Amniotic epithelial cell (primary cell): ENCODE measurements at places on chromosomes 4 and X.

DNA sequence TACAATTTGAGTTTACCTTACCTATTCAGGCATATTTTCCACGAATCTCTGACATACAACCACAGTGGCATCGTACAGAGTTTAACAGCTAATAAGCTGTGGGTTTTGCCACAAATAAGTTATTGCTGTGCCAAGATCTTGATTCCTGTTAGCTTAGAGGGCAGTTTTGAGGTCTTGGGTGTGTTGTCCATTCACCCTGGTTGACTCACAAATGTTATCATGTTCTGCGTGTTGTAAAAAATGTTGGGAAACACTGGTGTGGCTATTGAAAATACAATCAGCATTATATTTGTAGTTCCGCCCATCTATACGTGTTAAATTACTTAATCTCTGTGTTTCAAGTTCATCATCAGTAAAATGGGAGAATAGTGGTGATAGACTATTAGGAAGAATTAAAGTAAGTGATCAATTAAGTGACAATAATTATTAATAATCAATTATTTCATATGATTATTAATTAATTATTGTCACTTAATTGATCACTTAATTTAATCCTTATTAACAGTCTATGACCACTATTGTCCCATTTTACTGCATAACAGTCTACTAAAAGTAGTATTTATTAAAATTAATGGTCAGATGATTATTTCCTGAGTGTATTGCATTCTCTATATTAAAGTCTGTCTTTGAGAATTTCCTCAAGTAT, 96.3 kb downstream of the TMA16 start:
- peak; percentile 68 for DNase-seq

DNA sequence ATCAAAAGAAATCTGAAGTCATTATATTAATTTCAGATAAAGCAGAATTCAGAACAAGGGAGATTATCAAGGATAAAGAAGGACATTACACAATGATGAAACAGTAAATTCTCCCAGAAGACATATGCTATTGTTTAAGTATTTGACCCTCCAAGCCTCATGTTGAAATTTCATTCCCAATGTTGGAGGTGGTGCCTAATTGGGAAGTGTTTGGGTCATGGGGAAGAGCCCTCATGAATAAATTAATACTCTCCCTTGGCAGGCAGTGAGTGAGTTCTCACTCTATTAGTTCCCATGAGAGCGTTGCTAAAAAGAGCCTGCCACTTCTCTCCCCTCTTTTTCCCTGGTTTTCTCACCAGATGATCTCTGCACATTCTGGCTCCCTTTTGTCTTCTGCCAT, 249.9 kb upstream of the GRIA3 start:
- DNase-seq, result no peak

DNA sequence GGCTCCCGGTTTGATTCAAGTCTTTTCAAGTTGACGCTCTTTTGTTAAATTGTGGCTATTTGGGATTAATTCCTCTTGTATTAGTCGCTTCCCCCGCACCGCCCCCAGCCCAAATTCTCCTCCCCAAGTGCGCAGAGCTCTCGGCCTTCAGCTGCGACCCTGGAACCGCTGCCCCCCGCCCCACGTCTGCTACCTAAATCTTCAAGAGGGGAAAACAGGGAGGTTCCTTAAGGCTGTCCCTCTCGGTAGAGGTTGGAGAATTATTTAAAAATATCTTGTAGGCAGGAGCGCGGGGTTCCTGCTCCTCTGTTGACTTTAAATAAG, 860 bp upstream of the RPS6KA3 start:
- DNase-seq, result no peak

DNA sequence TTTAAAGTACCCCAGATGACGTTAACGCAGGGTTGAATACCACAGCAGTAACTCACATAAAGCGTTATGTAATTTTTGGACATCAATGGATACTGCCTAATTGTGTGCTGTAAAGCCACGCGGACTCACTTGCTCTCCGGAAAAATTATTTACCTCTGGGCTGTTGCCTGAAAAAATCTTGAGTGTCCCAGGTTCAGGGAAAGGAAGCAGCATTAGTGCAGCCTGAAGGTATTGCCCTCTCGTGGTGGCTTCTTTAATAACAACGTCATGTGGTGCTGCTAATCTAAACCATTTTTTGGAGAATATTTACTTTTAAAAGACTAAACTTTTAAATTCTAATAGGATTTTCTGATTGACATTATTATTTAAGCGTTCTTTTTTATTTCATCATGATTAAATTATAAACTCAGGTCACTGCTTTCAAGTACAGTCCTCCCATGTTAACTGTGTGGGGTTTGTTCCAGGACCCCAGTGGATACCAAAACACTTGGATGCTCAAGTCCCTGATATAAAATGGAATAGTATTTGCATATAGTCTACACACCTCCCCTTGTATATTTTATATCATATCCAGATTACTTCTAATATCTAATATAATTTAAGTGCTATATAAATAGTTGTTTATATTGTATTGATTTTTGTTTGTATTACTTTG, 384.8 kb downstream of the FAM133A start:
- peak; percentile 65 for DNase-seq

DNA sequence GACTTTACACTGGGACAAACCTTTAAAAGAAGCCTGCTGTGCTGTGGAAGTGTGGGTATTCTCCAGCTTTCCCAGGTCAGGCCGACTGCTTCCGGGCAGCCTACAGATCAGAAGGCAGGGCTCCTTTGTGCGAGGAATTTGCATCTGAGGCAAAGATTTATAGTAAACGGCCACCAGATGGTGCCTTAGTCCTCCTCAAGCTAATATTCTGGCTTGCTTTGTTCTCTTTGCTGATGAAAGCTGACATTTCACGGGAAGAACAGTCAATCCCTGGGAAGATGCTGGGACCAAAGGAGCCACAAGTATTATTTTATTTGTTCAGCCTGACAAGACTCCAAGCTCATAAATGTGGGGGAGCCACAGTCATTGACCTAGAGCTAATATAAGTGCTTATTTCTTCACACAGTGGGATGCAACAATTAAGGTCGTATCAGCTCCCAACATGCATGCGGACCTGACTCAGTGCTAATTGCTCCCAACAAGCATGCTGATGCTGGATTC, 120.7 kb upstream of the TRIM2 start:
- peak; percentile 84 for DNase-seq

GRCh38 chrX:3262901-3263300, 83.6 kb downstream of the MXRA5 start:
- peak; percentile 83 for DNase-seq

GRCh38 chr4:84952776-84953175, 13.7 kb downstream of the WDFY3 start:
- DNase-seq, result no peak

DNA sequence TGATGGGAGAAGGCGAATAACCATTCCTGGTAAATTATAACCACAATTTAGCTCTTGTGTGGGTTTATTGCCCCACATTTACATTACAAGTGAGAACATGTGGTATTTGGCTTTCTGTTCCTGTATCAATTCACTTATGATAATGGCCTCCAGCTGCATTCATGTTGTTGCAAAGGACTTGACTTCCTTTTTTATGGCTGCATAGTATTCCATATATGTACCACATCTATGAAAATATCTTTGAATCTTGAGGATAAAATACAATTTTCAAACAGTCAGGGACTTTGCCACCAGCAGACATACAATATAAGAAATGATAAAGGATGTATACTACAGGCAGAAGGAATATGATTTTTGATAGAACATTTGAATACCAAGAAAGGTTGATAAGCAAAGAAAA, 27.3 kb downstream of the RAP2C start:
- DNase-seq, result no peak

DNA sequence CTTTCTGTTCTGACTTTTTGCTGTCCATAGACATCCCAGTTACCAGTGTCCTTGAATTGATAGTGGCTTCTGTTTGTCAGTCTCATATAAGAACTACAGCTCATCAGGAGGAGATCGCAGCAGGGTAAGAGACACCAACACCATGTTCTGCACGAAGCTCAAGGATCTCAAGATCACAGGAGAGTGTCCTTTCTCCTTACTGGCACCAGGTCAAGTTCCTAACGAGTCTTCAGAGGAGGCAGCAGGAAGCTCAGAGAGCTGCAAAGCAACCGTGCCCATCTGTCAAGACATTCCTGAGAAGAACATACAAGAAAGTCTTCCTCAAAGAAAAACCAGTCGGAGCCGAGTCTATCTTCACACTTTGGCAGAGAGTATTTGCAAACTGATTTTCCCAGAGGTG, 30.1 kb downstream of the GUCY1A1 start:
- no peak for DNase-seq

DNA sequence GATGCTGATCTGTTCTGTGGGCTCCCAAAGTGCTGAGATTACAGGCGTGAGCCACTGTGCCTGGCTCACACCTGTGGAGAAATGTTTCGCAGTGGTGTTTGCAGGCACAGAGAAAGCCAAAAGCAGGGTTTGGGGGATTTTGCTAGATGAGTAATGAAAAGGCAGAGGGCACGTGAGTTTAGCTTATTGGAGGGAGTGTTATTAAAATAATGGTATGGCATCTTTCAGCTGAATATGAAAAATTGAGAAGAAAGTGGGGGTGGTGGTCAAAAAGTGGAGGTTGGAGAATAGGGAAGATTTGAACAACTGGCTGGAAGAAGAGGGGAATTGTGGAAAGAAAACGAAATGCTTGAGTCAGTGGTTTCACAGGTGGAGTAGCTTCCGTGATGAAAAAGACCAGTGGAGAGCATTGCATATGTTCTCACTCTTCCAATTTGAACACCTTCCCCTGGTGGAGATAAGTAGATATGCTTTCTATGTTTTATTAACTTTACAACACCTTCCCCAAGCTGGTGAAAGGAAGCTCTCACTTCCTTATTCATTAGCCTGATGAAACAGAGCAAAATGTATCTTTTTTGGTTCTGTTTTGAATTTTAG, 1.1 kb upstream of the CHST7 start:
- DNase-seq, result no peak

DNA sequence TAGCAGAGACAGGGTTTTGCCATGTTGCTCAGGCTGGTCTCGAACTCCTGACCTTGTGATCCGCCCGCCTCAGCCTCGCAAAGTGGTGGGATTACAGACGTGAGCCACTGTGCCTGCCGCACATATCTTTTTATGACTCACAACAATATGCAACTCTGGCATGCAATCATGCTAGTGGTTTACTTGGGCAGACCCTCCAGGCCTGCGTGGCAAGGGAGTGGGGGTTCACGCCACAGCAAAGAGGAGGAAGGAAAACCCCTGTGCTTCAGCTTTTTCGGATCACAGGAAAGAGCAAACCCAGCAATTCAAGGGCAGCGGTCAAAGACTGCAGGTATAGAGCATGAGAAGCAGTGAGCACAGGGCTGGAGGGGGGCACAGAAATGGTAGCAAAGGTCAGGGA, 48.3 kb upstream of the CD99 start:
- peak; percentile 67 for DNase-seq

- DNase-seq, result peak; percentile 86
These were observed 169.2 kb upstream of the LEF1 start for GRCh38 chr4:108337923-108338322.

GRCh38 chr4:74206088-74206825, 48.3 kb downstream of the MTHFD2L start:
- peak; percentile 78 for DNase-seq

- peak; percentile 80 for DNase-seq
These were observed 56.8 kb downstream of the CD99L2 start for GRCh38 chrX:150841456-150842197.

GRCh38 chr4:20403290-20403689, 151.6 kb downstream of the SLIT2 start:
- DNase-seq, result no peak

GRCh38 chr4:123024710-123025109, 102.3 kb upstream of the NUDT6 start:
- no peak for DNase-seq

- DNase-seq, result no peak
These were observed 96.0 kb upstream of the WDFY3 start for GRCh38 chr4:85062466-85062865.

GRCh38 chrX:40496728-40497127, 84.0 kb upstream of the ATP6AP2 start:
- no peak for DNase-seq

- DNase-seq, result no peak
These were observed 191.3 kb upstream of the GATB start for GRCh38 chr4:151952137-151952536.

DNA sequence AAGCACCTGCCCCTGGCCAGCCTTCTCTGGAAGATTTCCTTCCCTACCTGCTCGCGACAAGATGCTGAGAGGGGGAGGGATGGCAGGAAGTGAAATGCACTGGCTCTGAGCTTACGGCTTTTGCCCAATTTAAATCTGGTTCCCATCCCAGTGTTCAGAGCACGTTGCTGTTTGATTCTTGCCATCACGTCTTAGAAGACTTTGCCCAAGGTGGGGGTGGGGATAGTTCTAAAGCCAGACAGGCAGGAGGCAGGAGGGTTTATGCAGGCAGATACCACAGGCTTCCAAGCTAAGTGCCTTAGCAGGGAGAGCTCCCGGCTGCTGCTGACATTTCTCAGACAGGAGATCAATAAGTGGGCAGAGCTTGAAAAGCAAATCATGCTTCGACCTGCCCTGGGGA, 393.9 kb downstream of the MID1IP1 start:
- DNase-seq, result no peak

DNA sequence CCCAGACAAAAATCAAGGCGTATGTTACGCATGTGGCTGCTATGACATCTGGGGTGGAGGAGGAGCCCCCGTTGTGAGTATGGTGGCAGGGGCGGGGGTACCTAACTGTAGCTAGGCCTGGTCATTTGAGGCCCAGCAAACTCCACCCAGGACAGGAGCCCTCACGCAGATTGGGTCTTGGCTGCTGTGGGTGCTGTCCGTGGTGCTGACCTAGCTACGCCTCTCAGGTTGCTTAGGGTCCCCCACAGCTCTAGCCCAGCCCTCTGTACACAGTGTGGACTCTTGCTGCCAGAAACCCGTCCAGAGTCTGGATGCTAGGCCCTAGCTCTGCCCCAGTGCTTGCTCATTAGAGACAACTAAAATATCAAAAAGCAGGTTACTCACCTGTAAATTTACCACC, 146.7 kb upstream of the PSAPL1 start:
- peak; percentile 1 for DNase-seq

- peak; percentile 98 for DNase-seq
These were observed 104.7 kb upstream of the TTC29 start for GRCh38 chr4:147050356-147050765.

DNA sequence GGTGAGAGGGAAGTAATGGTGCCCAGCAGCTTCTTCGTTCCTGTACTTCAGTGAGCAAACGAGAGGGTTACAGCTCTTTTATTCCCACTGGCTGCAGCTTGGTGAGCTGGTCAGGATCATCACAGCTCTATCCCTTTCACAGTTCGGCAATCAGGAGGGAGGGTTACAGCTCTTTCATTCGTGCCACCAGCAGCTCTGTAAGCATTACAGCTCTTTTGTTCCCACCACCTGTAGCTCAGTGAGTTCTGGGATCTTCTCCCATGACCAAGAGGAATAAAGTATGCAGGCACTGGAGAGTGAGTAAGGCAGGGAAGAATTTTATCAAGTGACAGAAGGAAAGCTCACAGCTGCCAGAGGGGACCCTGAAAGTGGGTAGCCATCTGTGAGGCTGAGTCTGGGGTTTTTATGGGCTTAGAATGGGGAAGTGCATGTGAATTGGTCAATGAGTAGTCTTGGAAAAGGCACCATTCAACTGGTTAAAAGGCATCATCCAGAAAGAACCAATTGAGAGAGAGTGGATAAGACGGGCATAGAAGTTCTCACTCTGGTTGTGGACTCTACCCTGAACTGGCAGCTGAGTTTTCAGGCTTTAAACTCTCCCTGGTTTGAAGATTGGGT, 123.7 kb downstream of the COX18 start:
- DNase-seq, result no peak
